ENCODE measurements at places on chromosomes 11 and 22.

DNA sequence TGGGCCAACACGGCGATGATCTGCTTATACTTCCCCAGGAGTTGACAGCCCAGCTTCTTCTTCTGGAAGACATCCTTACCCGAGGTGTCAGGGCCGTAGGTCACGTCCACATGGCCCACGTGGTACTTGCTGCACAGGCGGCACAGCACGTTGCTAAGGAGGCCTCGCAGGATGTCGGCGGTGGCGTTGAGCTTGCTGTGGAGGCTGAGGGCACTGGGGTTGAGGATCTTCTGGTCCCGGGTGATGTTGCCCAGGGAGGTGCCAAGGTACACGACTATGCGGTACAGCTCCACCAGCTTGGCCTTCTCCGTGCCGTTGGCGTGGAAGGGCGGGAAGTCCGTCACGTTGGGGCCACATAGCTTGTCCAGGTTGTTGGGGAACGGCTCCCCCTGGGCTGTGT lies 2.9 kb downstream of the LIF start:
- DNase-seq: no peak

GRCh38 chr11:67510023-67510345 lies 2.0 kb upstream of the CDK2AP2 start:
- no peak for DNase-seq

GRCh38 chr11:10002221-10002620 lies 291.8 kb downstream of the SBF2 start:
- no peak for DNase-seq

- no peak for DNase-seq
These were observed 27.4 kb upstream of the GRIA4 start for GRCh38 chr11:105582497-105582896.

- DNase-seq: no peak
These were observed 17.7 kb downstream of the GGTLC2 start for GRCh38 chr22:22662095-22662494.

DNA sequence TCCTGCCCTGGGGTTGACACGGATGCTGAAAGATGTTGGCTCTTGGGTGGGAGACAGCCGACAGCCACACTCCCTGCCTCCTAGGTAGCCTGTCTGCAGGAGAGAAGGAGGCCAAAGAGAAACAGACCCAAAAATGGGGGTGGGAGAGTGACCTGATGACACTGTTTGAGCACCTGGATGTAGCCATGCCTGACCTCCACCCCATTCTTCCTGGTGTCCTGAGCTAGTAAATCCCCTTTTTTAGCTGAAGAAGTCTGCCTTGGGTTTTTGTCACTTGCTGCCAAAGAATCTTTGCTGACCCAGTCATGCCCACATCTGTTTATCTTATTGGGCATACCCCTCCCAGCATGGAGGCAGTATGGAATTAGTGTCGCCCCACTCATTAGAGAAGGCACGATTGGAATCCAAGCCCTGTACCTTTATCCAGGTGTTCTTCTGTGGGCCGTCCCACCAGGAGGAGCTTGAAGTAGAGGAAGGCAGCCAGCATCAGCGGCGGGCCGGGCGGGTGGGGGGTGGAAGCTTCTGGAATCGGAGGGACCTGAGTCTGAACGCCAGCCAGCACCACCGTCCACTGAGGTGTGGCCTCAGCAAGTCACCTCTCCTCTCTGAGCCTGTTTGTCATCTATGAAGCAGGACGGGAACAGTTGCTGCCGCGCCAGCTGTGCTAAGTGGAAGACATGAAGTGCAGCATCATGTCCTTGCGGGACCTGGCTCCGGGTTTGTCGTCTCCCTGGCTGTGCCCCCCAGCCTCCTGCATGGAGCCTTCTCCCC lies 37.8 kb downstream of the IGHMBP2 start:
- no peak for DNase-seq

- DNase-seq: no peak
These were observed 309.7 kb upstream of the PLET1 start for GRCh38 chr11:112570333-112570732.

DNA sequence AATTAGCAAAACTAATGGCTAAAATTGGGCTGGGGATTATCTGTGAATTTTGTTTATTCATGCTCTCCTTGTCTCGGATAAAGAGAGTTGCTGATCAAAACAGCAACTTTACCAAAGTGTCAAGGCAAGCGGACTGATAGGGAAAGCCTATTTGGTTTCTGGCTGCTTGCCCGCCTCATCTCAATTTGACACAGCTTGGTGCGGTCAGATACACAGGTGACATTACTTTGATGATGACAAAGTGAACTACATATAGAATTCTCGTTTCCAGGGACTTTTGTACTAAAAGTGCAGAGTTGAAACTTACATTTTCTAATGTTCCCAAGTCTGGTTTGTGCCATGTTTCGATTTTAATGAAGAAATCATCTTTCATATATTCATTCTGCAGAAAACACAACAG lies 22.8 kb downstream of the PITPNB start:
- DNase-seq: no peak

DNA sequence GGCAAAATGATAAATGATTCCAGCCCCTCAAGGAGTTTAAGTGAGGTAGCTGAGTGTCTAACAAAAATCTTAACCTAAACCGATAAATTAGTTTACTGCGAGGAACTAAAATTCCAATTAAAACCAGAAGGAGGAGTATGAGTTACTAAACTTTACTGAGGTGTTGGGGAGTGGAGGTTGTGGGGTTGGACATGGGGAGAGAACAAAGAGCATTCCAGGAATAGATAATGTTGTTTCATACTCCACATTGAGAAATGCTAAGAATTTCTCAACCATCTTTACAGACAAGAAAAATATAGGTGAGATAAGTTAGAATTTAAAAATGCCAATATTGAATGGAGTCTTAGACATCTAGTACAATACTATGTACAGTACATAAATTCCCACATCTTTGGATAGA lies 488.6 kb downstream of the METTL15 start:
- DNase-seq: no peak

Data from stimulated activated CD4-positive, alpha-beta T cell treated with anti-CD3 and anti-CD28 coated beads, Interleukin-4, amount 100 ng/mL, for 24 hours (primary cell).